Activated T-helper 1 cell treated with Interleukin-2 at 50 U/mL for 16 hours (primary cell): ENCODE measurements at places on chromosomes 6 and 20.

GRCh38 chr6:160764847-160765246 lies 62.8 kb downstream of the PLG start:
- DNase-seq: no peak

DNA sequence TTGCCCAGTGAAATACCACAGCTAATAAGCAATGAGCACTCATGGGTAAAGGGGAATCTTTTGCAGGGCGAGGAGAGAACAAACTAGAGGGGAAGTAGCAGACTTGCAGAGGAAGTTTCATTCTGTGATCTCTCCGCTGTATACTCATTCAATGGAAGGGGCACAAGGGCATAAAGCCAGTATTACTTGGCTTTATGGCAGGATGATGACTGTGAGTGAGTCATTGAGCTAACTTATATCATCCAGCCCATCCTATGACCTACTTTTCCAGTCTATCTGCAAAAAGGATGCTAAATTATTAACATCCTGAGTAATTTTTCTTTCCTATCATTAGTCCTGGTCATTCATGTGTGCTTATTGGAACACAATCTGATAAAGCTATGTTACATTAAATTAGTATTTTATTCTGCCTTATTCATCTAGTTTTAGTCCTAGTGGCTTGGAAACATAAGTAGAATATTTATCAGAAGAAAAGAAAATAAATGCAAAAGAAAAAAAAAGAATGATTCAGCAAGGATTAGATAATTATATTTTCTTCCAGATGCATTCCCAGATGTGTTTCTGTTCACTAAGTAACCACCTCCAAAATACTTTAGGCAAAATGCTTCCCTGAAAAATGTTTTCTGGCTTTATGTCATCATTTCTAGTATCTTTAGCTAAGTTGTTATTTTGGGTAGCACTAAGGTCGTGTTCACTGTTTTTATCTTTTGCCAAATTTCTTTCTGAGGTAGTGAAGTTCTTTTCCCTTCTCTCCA lies 471.7 kb downstream of the CDKAL1 start:
- no peak for DNase-seq

DNA sequence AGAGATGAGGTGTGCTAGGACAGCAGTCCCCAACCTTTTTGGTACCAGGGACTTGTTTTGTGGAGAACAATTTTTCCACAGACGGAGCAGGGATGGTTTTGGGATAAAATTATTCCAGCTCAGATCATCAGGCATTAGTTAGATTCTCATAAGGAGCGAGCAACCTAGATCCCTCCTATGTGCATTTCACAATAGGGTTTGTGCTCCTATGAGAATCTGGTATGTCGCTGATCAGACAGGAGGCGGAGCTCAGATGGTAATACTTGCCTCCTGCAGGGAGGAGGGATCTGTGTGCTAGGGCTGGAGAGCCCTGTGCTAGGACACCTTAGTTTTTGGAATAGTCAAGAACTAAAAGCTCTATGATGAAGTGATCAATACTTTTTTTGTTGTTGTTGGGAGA lies 2.5 kb downstream of the SMIM13 start:
- DNase-seq: no peak

- no peak for DNase-seq
Measured at GRCh38 chr20:34978092-34978744, 22.6 kb downstream of the MYH7B start.

DNA sequence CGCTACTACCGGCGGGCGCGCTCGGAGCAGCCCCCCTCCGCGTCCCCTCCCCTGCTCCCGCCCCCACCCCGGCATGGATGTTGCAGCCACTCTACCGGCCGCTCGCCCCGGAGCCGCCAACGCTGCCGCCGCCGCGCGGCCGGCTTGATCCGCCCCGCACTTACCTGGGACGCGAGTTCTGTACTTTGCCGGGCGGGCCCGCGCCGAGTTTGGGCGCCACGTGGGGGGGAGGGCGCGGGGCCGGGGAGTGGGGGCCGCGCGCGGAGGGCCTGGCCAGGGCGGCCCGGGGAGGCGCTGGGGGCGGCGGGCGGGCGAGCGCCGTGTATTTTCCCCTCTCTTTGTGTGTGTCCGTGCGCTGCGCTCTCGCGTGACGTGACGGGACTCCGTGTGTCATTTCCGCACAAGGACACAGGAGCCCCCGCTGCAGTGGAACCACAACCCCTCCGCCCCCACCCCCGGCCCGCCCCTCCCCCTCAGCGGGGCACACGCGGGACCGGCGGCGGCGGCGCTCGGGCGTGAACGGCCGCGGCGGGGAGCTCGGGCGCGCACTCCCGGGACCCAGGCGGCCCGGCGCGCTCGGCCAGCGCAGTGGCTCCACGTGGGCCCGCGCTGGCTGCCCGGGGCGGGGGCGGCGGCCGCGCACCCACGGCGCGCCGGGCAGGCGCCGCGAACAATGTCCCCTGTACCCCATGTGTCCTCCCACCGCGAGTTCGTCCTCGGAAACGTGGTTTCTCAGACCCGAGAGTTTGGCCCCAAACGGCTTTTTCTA lies at the start of gene BEND3:
Gene BEND3 (minus strand): TSS at position 590 of the 769 bp plus-strand sequence. CDS start 16,230 bp downstream, outside the sequence.
- peak; percentile 13 for DNase-seq

- no peak for DNase-seq
Measured at GRCh38 chr6:68760485-68760884, 125.4 kb downstream of the ADGRB3 start.
